ENCODE measurements at places on chromosomes 11 and 22.

DNA sequence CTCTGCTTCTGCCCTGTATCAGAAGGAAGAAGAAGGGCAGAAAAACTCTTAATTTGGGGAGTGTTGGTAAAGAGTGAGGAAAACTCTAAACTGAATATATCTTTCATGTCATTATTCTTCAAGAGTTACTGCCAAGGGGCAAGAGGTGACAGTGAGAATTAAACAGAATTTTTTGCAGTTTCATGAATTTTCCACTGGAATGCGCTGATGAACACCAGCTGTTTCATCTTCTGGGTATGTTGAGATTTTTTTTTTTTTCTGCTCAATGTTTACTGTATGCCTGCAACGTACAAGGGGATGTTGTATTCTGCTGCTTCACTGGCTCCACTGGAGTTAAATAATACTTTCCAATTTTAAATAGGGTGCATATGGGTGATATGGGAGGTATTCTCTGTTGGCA lies 117.8 kb downstream of the FAM76B start:
- DNase-seq = no peak

DNA sequence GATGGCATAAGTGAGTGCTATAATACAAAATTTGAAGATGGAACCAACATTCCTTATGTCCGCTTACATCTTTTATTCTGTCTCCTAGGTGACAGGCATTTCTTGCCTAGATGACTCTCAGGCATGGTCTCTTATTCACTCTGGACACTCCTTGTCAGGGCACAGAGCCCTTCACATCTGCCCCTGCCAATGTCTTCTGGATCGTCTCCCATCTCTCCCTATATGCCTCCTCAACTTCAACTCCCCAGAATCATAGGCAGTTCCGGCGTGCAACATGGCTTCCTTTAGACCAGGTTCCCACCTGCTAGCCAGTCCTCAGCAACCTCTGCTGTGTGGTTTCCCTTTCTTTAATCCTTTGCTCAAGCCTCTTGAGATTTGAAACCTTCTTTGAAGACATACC lies 300.9 kb downstream of the TENM4 start:
- no peak for DNase-seq

DNA sequence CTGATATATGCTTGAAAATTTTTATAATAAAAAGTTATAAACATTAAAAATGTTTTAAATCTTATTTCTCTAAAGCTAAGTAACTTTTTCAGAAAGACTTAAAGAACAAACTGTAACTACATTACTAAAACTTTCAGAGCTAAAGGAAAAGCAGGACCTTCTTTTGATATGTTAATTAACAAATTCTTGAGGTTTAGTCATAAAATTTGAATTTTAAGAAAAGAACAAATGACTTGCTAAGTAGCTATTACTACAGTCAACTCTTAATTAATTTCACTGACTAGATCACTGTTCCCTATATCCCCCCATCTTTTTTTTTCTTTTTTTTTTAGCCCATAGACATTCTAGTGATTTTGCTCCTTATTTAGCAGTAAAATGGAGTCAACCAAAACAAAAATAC lies 344.4 kb downstream of the LRRC4C start:
- DNase-seq = no peak

- DNase-seq = no peak
Observed at GRCh38 chr11:119745112-119745511, 16.1 kb upstream of the NECTIN1 start.

GRCh38 chr11:117663414-117663813 lies 133.6 kb downstream of the DSCAML1 start:
- no peak for DNase-seq
